ENCODE measurements at places on chromosomes 7 and 10.

- DNase-seq, result no peak
These were observed 1131.4 kb downstream of the XPNPEP1 start for GRCh38 chr10:108791794-108792474.

- no peak for DNase-seq
These were observed 426.4 kb downstream of the TYW1 start for GRCh38 chr7:67423065-67423464.

GRCh38 chr7:157846271-157846670 is 509.5 kb downstream of the DNAJB6 start:
- DNase-seq, result no peak

- DNase-seq, result no peak
These were observed 23.0 kb downstream of the CRPPA start for GRCh38 chr7:16398146-16399017.

DNA sequence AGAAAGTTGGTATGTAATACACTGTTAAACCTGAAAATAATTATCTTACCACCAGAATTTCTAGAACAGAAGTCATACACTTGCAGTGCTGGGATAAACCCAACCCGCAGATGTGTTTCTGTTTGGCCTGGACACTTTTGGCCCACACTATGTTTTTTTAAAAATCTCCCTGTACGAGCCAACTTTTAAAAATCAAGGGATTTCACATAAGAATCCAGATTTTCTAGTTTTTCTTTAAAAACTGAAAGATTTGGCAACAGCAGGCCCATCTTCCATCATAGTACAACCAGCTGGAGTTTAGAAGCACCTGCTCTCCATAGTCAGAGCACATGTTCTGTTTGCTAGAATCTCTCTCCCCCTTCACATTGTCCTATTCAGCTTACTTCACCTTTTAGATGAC is 74.0 kb downstream of the TLL2 start:
- no peak for DNase-seq

- no peak for DNase-seq
These were observed 20.1 kb upstream of the SH2B2 start for GRCh38 chr7:102266541-102266940.

GRCh38 chr10:125621052-125621451 is 61.9 kb downstream of the TEX36 start:
- no peak for DNase-seq

- no peak for DNase-seq
These were observed 996 bp downstream of the ADAM12 start for GRCh38 chr10:126387041-126387921.

DNA sequence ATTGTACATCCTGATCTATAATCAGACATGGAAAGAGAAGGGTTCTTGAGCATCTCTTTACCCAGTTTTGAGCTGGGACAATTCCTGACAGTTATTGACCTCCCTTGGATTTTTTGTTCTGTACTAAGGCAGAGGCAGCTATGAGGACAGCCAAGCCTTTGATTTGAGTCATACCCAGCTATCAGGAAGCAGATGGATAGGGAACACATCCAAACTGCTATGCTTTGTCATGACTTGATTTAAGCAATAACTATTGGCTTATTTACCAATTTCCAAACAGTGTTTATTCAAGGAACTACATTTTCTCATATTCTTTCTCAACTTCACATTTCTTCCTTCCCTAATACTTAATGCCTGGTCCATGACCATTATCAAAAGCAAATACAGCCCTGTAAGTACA is 396.4 kb upstream of the STEAP1 start:
- no peak for DNase-seq

GRCh38 chr7:148344406-148344805 is 246.2 kb upstream of the C7orf33 start:
- DNase-seq, result no peak

- DNase-seq, result no peak
These were observed 24.1 kb downstream of the SEMA3D start for GRCh38 chr7:85162721-85163120.

GRCh38 chr7:152925412-152926147 is 166.0 kb downstream of the ACTR3B start:
- no peak for DNase-seq

- no peak for DNase-seq
These were observed 405.1 kb downstream of the PLXNA4 start for GRCh38 chr7:132171130-132171576.

DNA sequence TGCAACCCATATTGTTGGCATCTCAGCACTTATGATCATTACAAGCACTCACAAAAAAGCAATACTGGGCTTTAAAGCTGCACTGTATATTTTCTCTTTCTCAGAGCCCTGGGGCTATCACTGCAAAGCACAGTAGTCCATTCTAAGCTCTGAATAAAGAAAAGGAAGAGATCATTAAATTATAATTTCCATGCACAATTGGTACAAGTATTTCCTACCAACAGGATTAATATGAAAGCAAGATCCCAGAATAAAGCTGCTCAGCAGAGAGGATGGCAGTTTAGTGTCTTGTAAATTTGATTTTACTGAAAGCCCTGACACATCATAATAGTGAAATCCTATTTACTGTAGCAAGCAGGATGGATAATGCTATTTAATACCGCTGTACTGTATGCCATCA is 205.3 kb downstream of the CHCHD3 start:
- no peak for DNase-seq

GRCh38 chr7:73683788-73684693 is 644 bp downstream of the BUD23 start:
- no peak for DNase-seq

- no peak for DNase-seq
These were observed 60.4 kb downstream of the INPP5F start for GRCh38 chr10:119786117-119786769.

DNA sequence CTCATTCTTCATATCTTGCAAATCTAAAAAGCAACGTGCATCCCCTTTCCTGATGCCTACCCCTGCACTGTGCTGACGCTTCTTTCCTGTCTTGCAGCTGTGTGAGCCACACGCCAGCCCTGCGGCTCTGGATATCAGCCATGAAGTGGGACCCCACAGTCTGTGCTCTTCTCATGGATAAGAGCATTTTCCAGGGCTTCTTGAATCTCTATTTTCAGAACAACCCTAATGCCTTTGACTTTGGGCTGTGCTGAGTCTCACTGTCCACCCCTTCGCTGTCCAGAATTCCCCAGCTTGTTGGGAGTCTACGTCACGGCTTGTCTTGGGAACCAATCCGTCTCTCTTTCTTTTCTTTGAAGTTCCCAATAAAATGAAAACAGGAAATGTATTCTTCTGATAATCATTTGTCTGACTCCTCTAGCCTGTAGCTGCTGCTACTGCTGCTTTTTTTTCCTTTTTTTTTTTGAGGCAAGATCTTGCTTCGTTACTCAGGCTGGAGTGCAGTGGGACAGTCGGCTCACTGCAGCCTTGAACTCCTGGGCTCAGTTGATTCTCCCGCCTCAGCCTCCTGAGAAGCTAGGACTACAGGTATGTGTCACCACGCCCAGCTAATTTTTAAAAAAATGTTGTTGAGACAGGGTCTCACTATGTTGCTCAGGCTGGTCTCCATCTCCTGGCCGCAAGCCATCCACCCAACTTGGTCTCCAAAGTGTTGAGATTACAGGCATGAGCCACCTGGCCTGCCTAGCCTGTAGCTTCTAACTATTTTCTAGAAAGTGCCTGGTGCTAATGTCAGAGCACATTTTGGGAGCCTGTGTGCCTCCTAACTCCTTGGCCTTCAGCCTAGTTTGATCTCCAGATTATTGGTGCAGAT is 30.3 kb downstream of the GSTO2 start:
- no peak for DNase-seq

- DNase-seq, result peak; percentile 53
These were observed 57.8 kb upstream of the PCGF5 start for GRCh38 chr10:91162495-91163268.

DNA sequence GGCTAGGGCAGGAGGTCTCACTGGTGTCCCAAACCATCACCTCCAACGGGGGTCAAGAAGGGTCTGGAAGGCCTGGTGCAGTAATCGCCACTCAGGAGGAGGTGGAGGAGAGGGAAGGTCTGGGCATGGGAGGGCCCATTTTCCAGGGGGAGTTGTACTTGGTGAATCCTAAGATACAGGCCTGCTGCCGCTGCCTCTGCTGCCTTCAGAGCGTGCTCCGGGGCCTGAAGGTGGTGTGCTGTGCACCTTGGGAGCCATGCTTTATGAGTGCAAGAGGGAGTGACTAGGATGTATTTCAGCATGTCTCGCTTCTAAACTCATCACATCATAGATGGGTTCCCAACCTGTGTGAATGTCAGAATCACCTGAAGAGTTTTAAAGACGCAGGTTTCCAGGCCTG is 78.2 kb downstream of the GLRX3 start:
- no peak for DNase-seq

GRCh38 chr7:133077394-133077793 is 4.5 kb downstream of the CHCHD3 start:
- no peak for DNase-seq

GRCh38 chr10:111785921-111786320 is 397.6 kb downstream of the GPAM start:
- DNase-seq, result no peak

GRCh38 chr10:132670546-132671227 is 115.3 kb downstream of the NKX6-2 start:
- no peak for DNase-seq

- no peak for DNase-seq
These were observed 89.0 kb downstream of the AMPH start for GRCh38 chr7:38542156-38542555.

- DNase-seq, result no peak
These were observed 1.2 kb downstream of the PTEN start for GRCh38 chr10:87864496-87865059.

GRCh38 chr7:50607524-50608125 is 42.4 kb upstream of the DDC start:
- no peak for DNase-seq

GRCh38 chr7:2358968-2359527 is 4.4 kb downstream of the EIF3B start:
- no peak for DNase-seq

- no peak for DNase-seq
These were observed 54.9 kb downstream of the AHCYL2 start for GRCh38 chr7:129279757-129280156.
